ENCODE measurements at places on chromosomes 6 and 20. TPM values are rescaled to one million over a fixed set of nuclear protein-coding genes. Genes with fewer than 3 reads are reported as not detected.

OR2B2 gene
- not detected for total RNA-seq

R3HDML gene
- not detected for total RNA-seq

EEF1A2 gene
- total RNA-seq, result 0.13 TPM

WFDC5 gene
- not detected for total RNA-seq

ABHD16B gene
- not detected for total RNA-seq

PLA2G7 gene
- not detected for total RNA-seq

CUTA gene
- total RNA-seq, result 144 TPM

BTNL2 gene
- total RNA-seq, result not detected

RUNX2 gene
- 23.6 TPM for total RNA-seq

RPRD1B gene
- 36.5 TPM for total RNA-seq

STX7 gene
- 20.1 TPM for total RNA-seq

FOXA2 gene
- total RNA-seq, result not detected

KIF25 gene
- not detected for total RNA-seq

HUS1B gene
- total RNA-seq, result 0.71 TPM

BACH2 gene
- total RNA-seq, result 55.6 TPM

TAGAP gene
- 121 TPM for total RNA-seq

RIPOR3 gene
- total RNA-seq, result not detected

C6orf141 gene
- total RNA-seq, result not detected

CAGE1 gene
- total RNA-seq, result 0.13 TPM

RAET1L gene
- total RNA-seq, result not detected

PI16 gene
- total RNA-seq, result 0.23 TPM

CNBD2 gene
- 3.6 TPM for total RNA-seq

TBX18 gene
- total RNA-seq, result not detected

HAO1 gene
- not detected for total RNA-seq

MANEA gene
- 23.0 TPM for total RNA-seq

TSHZ2 gene
- 0.76 TPM for total RNA-seq

AKAP7 gene
- total RNA-seq, result 5.0 TPM

FOXC1 gene
- total RNA-seq, result 0.08 TPM

PSORS1C1 gene
- not detected for total RNA-seq

NHSL1 gene
- total RNA-seq, result 0.19 TPM

LAMA5 gene
- total RNA-seq, result 1.0 TPM

UTRN gene
- 31.5 TPM for total RNA-seq

ERGIC3 gene
- 141 TPM for total RNA-seq

C20orf141 gene
- total RNA-seq, result not detected

OR2J3 gene
- total RNA-seq, result not detected

TMEM63B gene
- 17.8 TPM for total RNA-seq

FOXQ1 gene
- total RNA-seq, result not detected

FAM83C gene
- total RNA-seq, result not detected

CST2 gene
- not detected for total RNA-seq

TMEM244 gene
- total RNA-seq, result 0.38 TPM

SLC22A7 gene
- total RNA-seq, result not detected

AVP gene
- not detected for total RNA-seq

MARCKS gene
- total RNA-seq, result 0.11 TPM

CFB gene
- not detected for total RNA-seq

LY6G6C gene
- not detected for total RNA-seq

SGK2 gene
- 0.15 TPM for total RNA-seq

MAP1LC3A gene
- 1.8 TPM for total RNA-seq

PNPLA1 gene
- total RNA-seq, result not detected

DHX35 gene
- total RNA-seq, result 19.5 TPM

JAG1 gene
- total RNA-seq, result 0.13 TPM

ULBP2 gene
- total RNA-seq, result 0.65 TPM
